B cell (primary cell): ENCODE measurements at places on chromosomes 6 and 20.
A peak's percentile ranks its signal among the peaks of the same experiment; 100 is the strongest.

DNA sequence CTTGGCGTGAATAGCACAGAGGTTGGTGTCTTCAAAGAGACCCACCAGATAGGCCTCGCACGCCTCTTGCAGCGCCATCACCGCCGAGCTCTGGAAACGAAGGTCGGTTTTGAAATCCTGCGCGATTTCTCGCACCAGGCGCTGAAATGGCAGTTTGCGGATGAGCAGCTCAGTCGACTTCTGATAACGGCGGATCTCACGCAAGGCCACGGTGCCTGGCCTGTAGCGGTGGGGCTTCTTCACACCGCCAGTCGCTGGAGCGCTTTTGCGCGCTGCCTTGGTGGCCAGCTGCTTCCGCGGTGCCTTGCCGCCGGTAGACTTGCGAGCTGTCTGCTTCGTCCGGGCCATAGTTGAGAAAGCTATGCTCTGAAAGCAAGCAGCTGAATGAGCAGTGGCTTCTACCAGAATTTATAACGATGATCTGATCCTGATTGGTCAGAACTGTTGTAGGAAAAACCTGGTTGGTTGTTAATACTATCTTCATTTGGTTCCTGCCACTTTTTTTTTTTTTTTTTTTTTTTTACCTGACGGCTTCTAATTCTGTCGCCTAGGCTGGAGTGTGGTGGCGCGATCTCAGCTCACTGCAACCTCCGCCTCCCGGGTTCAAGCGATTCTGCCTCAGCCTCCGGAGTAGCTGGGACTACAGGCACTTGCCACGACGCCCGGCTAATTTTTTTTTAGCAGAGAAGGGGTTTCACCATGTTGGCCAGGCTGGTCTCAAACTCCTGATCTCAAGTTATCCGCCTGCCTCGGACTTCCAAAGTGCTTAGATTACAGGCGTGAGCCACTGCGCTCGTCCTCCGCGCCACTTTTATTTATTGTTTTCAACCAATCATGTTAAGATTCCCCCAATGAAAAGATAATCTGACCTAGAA is 21.5 kb downstream of the OR2B2 start:
- peak; percentile 91 for DNase-seq

DNA sequence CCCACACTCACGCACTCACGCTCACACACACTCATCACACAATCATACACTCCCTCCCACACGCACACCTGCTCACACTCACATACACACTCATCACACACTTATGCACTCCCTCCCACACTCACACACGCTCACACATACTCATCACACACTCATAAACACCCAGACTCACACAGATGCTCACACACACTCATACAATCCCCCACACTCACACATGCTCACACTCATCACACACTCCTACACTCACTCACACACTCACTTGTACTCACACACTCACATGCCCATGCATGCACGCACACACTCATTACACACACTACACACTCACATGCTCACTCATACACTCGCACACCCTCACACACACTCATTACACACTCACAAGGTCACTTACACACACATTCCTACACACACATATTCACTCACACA is 131.1 kb upstream of the PDE10A start:
- no peak for DNase-seq

DNA sequence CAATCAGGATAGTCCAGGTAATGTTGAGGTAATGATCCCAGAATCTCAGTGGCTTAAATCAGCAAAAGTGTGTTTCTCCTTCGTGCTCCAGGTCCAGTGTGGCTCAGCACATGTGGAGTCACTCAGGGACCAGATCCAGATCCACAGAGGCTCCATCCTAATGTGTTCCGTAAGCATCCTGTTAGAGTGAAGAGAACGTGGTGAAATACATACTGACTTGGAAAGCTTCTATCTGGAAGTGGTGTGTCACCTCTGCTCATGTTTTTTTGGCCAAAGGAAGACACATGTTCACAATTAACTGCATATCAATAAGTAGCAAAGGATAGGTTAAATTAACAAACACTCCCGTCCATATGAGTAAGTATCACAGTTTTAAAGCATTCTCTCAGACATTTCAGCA is 26.8 kb upstream of the PREP start:
- DNase-seq, result no peak

DNA sequence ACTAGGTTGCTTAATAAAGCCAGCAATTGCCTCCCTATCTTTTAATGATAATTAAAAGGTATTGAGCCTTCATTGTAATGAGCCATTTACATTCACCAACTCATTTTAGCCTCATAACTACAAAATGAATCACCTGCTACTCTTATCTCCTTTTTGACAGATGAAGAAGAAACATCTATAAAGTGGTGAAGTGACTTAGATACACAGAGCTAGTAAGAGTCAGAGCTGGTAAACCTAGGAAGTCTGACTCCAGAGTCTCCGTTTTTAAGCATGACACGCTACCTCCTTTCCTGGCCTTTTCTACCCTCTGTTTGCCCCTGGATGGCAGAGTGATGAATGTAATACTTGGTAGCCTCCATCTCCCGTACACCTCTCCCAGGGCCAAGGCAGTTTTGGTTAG is 93.5 kb downstream of the SPTLC3 start:
- DNase-seq, result no peak

DNA sequence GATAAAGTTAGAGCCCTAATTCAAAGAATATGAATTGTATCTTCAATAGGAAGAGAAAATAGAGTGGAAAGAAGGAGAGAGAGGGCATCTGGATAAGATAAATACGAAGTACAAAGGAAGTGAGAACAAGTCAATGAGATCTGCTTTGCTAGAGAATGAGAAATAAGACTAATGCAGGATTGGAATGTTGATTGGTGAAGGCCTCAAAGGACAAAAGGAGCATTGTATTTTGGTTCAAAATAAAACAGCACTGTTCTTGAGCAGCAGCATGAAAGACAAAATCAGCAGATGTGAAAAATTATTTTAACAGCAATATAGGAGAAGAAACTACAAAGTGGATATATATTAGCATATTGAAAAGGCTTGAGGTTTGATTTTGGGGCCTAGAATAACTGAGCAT is 5.1 kb upstream of the TMEM244 start:
- DNase-seq, result no peak

- DNase-seq, result no peak
Measured at GRCh38 chr6:42313941-42314570, 96.4 kb upstream of the MRPS10 start.

- DNase-seq, result no peak
Measured at GRCh38 chr6:136624347-136624746, 74.1 kb upstream of the MAP7 start.

DNA sequence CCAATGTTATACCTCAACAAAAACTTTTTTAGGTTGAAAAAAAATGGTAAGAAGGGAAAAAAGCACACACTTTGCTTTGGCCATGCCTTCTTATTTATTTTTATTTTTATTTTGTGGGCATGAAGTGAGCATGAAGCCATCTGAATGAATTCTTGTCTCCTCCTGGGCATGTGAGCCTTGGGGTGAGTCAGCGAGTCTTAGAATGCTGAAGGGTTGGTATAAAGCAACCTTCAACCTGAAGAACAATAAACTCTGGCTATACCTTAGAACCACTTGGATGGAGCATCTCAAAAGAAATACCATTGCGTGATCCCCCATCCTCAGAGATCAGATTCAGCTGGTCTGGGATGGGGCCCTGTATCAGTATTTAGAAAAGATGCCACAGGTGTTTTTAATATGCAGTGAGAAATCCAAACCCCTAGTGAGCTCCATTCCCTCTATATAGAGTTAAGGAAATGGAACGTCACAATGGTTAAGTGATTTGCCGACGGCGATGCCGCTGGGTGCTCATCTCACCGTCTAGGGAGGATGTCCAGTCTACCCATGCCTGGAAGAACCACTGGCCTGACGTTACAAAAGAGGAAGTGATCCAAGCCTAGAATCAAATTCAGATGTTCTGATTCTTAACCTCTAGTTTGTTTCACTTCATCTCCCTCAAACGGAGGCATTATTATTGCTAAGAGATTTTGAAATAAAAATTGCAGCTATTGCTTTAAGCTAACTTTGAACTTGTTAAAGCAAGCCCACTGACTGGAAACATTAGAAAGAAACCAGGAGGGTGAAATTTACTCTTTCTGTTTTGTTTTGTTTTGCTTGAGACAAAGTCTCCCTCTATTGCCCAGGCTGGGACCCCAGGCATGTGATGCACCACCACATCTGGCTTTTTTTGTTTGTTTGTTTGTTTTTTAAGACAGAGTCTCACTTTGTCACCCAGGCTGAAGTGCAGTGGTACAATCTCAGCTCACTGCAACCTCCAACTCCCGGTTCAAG is 67.1 kb downstream of the EDN1 start:
- peak; percentile 68 for DNase-seq

DNA sequence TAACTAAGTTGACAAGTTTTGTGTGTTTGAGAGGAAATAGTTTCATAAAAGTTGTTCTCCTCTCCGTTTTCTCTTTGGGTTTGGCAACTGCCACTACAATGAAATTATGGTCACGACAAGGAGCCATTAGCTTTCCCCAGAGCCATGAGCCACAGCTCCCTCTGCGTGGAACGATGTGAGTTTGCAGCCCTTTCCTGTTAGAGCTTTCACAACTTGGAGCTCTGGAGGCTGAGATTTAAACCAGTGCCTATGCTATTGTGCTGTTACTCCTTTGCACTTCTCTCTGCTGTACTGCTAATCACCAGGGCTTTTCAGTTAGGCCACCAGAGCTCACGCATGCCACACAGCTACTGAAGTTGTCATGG is 29.3 kb upstream of the TXNDC5 start:
- DNase-seq, result no peak

DNA sequence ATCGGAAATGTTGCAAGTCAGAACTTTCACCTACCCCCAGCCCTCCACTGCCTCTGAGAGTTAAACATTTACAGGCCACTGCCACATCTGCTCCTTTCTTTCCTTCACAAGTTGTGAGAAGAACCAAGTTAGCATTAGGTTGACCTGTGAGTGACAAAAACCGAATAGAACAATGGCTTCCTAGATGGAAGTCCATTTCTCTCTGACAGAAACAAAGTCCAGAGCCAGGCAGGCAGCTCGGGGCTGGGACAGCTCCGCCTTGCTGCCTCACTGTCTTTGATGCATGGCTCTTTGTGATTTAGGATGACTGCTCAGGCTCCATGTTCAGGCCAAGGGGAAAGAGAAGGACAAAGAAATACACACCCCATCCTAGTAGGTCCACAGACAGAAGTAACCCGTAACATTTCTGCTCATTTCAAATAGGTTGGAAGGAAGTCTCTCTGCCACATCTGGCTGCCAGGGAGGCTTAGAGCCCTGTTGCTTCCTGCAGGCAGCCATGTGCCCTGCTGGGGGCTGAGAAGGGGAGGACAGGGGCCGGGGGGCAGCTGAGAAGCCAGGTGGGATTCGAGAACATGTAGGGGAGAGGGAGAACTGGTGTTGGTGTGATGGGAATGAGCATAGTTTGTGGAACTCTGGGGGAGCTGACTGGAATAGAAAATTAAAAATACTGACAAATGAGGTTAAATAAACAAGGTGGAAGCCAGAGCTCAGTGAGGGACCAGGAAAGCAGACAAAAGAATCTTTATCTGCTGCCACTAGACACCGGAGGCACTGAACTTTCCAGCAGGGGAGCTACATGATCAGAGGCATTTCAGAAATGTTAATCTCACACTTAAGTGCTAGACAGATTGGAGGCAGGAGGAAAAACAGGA is 19.5 kb upstream of the IER3 start:
- no peak for DNase-seq

GRCh38 chr20:55449091-55449490 is 556.2 kb downstream of the CBLN4 start:
- no peak for DNase-seq

GRCh38 chr6:14401246-14401645 is 283.7 kb downstream of the CD83 start:
- no peak for DNase-seq

DNA sequence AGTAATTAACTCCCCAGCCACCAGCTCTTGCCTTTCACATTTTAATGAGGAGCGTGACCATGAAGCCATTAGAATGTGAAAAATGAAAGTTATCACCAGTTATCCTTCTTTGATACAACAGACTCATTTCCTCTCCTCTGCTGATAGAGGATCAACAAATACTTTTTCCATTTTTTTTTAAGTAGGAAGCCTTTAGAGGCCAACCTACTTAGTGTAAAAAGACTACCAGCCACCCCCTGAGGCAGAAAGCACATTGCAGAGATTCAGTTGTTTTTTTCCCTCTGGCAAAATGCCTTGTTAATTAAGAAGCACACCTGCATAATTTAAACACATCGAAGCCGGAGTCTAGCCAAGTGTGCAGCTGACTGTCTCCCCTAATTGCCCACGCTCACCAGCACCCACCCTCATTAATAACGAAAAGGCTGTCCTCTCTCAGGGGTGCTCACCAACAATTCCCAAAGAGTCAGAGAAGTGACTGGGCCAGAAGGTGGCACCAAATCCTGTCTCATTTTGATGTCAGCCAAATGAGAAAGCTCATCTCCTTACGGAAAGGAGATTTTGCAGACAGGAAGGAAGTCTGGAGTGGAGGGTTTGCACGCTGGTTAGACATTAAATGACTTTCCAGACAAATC is 60.9 kb upstream of the MC3R start:
- DNase-seq, result no peak
